ENCODE measurements at places on chromosomes 5 and 9.

- DNase-seq, result no peak
These were observed 2.0 kb upstream of the ADAMTS6 start for GRCh38 chr5:65483546-65484346.

DNA sequence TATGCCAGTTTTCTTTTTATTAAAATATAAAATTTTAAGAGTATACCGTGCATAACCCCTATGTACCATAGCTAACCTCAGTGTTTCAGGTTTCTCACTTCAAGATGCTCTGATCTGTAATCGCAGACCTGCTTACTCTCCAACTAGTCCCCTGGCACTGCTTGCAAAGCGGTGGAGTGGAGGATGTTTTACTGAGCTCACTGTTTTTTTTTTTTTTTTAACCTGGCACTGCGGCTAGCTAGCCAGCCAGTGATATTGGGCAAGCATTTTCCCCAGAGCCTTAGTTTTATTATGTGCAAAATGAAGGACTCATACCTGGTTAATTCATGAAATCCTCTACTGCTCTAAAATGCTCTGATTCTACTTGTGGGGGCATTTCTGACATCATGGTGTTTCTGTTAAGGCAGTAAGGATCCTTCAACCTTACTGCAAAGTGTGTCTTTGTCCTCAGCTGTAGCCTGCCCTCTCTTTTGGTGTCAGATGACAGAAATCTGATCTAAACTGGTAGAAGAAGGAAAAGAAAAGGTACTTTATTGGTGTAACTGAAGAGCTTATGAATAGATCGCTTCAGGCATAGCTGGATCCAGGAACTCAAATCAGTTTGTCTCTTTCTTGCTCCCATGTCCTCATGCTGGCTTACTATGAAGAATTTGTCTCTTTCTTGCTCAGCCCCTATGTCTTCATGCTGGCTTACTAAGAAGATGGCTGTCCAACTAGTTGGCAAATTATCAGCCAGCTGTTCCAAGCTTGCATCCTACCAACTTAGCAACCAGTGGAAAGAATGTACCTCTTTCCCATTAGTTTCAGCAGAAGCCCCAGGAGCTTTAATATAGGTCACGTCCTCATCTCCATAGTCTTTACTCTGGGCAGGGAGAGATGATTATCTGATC lies 59.8 kb downstream of the DOCK2 start:
- DNase-seq, result no peak

- no peak for DNase-seq
These were observed 20.1 kb upstream of the SLC36A1 start for GRCh38 chr5:151427258-151427657.

DNA sequence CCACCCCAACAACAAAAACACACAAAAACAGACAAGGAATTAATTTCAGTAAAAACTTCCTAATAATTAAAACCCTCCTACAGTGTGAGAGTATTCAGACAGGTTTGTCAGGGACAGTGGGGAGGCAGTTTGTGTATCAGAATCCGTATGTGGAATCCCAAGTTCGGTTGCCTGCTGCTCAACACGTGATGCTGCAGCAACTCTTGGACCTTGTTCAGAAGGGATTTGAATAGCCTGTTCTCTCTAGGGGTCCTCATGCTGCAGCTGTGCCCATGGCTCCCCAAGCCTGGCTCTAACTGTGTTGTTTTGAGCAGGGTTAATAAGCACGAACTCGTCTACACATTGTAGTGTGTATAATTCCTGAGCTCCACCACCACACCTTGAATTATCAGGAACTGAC lies 28.7 kb downstream of the TLE4 start:
- DNase-seq, result no peak

DNA sequence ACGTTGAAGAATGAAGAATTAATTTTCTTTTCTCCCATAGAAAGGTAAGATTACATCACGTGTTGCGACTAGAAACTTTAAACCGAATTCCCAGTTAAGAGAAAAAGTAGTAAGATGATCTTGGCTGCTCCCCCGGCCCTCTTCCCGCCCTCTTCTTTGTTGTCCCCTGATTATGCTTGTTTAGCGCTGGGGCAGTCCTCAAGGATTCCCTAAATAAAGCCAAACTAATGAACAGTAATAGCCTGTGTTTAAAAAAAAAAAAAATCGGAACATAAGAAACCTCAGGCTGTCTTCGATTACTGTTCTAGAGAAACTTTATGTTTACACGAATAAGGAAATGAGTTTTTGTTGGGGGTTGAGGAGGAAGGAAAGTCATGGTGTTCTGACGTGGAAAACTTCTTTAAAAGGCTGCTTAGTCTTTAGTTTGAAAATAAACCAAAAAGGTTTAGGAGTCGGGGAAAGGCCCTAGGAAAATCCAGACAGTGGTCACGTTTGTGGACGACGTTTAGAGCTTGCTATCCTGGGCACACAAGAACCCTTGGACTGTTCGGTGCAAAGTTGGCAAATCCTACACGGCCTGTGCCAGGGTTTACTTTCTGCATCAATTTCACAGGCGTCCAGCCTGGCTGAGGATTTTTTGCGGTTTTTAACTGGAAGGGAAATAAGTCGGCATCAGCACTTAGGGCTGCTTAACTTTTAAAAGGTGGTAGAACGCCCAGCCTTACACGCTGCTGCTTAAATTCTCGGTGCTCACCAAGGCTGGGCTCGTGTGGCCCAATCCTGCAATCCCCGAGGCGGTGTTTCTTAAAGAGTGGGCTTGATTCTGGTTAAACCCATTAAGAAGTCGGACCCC lies 1.1 kb upstream of the MAT2B start:
- DNase-seq, result peak; percentile 14

- DNase-seq, result no peak
These were observed 22.3 kb downstream of the ATPSCKMT start for GRCh38 chr5:10227379-10227778.

DNA sequence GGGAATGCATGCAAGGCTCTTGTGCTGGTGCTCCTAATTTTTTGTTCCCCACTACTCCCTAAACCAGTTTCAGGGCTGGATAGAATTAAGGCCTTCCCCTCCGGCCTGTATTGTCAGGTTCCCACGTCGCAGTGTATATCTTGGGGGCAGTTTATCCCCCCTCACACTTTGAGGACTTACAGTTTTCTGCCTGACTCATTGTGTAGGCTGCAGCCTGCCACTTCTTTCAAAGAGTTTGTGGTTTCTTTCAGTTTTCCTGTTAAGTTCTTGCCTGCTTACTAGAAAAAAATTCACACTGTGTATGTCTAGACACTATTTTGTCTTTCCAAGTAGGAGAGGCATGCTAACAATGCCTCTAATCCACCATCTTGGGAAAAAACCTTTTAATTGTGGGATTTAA lies 28.4 kb upstream of the BTNL3 start:
- no peak for DNase-seq

GRCh38 chr9:123115146-123115913 lies 81.9 kb downstream of the GPR21 start:
- DNase-seq, result no peak

DNA sequence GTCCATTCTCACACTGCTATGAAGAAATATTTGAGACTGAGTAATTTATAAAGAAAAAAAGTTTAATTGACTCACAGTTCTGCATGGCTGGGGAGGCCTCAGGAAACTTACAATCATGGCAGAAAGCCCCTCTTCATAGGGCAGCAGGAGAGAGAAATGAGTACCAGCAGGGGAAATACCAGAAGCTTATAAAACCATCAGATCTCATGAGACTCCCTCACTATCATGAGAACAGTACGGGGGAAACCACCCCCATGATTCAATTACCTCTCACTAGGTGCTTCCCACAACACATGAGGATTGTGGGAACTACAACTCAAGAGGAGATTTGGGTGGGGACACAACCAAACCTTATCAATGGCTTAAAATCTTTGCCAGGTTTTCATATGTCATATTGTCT lies 20.3 kb upstream of the TENT4A start:
- DNase-seq, result no peak

GRCh38 chr5:81986126-81986525 lies 14.3 kb downstream of the ATG10 start:
- no peak for DNase-seq

DNA sequence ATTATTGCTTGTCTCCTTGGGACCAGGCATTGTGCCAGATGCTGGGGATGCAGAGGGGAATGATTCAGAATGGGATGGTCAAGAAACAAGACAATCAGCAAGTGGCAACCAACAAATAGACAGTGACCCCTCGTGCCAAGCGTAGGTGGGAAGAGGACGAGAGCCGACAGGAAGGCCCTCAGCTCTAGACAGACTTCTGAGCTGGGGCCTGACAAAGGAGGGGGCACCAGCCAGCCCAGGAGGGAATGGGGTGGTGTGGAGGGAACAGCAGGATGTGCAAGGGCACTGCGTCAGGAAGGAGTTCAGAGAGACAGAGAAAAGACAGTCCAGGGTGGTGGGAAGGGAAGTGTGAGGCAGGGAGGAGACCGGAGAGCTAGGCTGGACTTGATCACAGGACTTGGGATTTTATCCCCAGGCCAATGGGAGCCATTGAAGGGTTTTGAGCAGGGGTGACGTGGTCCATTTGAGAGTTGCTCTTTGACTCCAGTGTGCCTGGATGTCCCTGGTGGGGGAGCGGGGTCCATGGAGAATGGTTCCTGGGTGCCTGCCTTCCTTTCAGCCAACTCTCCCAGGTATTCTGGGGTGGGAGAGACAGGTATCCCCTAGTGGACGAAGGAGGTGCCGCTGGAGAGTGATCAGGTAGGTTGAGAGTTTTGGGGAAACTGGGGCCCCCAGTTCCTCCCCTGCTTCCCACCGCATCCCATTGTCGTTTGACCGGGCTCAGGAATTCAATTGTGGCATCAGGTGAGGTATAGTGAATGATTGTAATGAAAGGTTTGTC lies 79.3 kb upstream of the ZNF618 start:
- no peak for DNase-seq

- DNase-seq, result no peak
These were observed 78.3 kb downstream of the PARP8 start for GRCh38 chr5:50744776-50745175.

DNA sequence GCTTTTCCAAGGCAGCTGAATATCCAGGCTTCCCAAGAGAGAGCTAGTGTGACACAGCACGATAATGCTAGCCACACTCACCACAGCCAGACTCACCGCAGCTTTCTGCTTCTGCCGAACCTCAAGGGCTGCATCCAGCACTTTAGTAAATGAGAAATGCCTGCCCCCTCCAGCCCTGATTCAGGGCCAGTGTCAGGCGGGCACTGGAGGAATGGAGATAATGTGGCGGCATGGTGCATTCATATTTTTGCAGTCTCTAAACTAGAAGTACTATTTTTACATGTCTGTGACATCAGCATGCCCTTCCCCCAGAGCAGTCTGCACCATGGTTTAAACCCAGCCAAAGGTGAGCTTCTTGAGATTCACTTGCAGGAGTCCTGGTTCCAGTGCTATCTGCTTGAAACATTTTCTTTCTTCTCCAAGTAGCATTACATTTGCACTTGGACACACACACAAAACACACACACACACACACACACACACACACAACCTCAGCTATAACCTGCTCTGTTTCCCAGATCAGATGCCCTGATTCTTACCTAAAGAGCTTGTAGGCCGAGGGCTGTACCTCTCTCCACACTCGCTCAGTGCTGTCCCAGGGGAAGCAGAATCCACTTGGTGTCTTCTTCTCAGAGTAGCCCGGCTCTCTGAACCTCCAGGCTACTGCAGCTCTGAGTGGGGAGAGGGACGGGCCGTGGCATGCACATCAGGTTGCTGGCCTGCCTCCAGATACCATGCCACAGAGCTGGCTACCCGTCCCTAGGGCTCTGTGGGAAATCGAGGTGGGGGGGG lies at the start of gene FGF1:
FGF1 (minus strand) TSS at position 673 of the 792 bp plus-strand sequence. CDS start 71,963 bp downstream, outside the sequence.
- DNase-seq, result peak; percentile 67

GRCh38 chr5:122770477-122770876 lies 4.4 kb upstream of the SNX2 start:
- no peak for DNase-seq

DNA sequence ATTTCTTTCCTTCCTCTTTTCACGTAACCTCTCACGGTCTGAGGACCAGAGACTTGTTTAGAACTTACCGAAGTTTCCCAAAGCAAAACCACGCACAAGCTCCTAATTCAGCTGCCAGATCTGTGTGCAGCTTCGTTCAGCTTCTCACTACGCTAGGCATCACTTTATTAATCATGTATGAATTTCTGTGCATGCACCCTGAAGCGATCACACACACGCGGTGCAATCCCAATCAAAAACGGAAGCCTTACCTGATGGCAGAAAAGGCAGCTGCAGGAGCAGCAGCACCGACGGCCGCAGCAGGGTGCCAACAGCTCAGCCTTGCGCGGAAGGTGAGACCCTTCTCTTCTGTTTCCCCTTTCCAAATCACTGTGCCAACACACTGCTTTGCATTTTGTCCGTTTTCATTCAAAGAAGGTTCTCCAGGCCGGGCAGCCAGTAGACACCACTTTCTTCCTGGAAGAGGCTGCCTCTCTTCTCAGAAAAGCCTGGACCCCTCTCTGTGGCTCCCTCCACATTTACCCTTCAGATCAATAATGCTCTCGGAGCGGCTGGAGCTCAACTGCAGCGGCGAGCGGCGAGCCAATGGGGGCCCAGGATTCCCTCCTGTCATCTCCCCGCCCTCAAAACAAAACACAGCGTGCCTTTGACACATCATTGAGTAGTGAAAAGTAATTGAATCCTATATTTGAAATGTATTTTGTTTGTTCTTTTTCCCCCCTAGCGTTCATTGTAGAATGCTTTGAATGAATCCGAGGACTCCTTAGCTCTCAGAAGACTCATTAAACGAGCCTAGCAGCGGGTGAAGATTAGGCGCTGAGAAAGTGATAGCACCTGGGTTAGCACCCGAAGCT lies at the start of gene CDH12:
CDH12 (minus strand) TSS at position 538 of the 854 bp plus-strand sequence.
- no peak for DNase-seq

- no peak for DNase-seq
These were observed 30.1 kb upstream of the ZNF782 start for GRCh38 chr9:96884443-96884842.

- DNase-seq, result peak; percentile 16
These were observed 60.5 kb downstream of the GABRG2 start for GRCh38 chr5:162128117-162128516.

GRCh38 chr5:73825736-73826135 lies 199.7 kb downstream of the ARHGEF28 start:
- no peak for DNase-seq

- DNase-seq, result no peak
These were observed 134.1 kb downstream of the NUDT12 start for GRCh38 chr5:103428411-103428871.
